ENCODE measurements at places on chromosomes 1 and 21. TPM values are rescaled to one million over a fixed set of nuclear protein-coding genes. Genes with fewer than 3 reads are reported as not detected.
A peak's percentile ranks its signal among the peaks of the same experiment; 100 is the strongest.

GRCh38 chr1:77797991-77798390, 18.5 kb downstream of the MIGA1 start:
- DNase-seq = no peak

Gene INAVA
- 83.2 TPM for total RNA-seq

Gene C1orf185
- total RNA-seq = not detected

DNA sequence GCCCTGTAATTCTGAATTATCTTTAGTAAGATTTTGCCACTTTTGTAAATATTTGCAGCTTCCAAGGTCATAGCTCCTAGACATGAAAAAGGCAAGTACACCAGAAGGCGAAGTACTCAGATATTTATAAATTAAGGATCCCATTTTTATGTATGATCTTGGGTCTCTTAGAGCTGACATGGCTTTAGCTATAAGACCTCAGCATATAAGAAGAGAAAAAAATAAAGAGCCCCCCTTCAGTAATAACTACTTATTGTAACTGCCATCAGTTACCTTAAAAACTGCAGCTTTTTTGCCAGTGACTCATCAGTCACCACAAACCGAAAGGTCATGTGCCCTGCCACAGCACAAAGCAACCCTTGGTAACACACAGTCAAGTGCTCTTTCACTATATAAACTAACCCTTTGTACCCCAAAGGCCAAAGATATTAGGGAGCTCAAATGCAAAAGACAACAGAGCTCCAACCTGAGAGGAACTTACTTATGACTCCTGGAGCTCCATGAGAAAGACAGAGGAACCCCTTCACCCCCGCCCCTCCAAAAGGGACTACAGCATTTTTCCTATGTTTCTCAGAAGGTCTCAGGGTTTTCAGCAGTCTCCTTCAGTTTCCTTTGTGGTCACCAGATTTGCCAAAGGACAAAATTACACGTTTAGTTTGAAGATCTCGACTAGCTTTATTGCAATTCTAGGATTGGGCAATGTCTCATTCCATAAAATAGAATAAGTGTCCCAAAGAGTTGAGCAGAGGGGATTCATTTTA, 219.8 kb upstream of the DUSP10 start:
- DNase-seq = no peak

Gene VCAM1
- total RNA-seq = 19.1 TPM

- DNase-seq = no peak
Observed at GRCh38 chr1:203612932-203613682, 13.5 kb upstream of the ATP2B4 start.

GRCh38 chr1:98704971-98705370, 43.5 kb downstream of the SNX7 start:
- no peak for DNase-seq

Gene AKR7A3
- 1.8 TPM for total RNA-seq

- no peak for DNase-seq
Observed at GRCh38 chr1:112983537-112984131, 27.6 kb upstream of the SLC16A1 start.

GRCh38 chr1:78667939-78668338, 18.3 kb downstream of the IFI44 start:
- DNase-seq = no peak

Gene NBPF4
- 0.34 TPM for total RNA-seq

Gene OVAAL
- total RNA-seq = not detected

DNA sequence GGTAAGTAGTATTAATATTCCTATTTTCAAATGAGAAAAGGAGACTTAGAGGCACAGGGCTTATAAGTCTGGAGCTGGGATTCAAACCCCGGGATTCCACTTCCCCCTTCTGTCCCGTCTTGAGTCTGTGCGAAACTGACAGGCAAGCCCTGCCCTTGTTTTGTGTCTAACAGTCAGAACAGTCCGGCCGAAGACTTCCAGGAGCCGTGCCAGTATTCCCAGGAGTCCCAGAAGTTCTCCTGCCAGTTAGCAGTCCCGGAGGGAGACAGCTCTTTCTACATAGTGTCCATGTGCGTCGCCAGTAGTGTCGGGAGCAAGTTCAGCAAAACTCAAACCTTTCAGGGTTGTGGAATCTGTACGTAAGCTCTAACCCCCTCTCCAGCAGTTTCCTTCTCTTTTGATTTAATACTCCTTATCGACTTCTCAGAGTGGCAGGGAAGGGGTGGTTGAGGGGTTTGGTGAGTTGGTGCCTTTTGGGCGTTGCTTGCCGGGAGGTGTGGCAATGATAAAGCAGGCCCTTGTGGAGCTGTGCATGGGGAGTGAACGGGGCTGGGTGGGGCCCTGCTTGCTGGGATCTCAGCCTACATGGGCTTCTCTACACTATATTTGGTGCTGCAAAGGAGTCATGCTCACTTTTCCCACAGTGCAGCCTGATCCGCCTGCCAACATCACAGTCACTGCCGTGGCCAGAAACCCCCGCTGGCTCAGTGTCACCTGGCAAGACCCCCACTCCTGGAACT, 29.4 kb downstream of the IL6R start:
- peak; percentile 77 for DNase-seq

Gene CHRNB2
- total RNA-seq = 0.36 TPM

Gene KRTAP21-2
- total RNA-seq = not detected

Gene ANGPTL7
- total RNA-seq = 1.4 TPM

DNA sequence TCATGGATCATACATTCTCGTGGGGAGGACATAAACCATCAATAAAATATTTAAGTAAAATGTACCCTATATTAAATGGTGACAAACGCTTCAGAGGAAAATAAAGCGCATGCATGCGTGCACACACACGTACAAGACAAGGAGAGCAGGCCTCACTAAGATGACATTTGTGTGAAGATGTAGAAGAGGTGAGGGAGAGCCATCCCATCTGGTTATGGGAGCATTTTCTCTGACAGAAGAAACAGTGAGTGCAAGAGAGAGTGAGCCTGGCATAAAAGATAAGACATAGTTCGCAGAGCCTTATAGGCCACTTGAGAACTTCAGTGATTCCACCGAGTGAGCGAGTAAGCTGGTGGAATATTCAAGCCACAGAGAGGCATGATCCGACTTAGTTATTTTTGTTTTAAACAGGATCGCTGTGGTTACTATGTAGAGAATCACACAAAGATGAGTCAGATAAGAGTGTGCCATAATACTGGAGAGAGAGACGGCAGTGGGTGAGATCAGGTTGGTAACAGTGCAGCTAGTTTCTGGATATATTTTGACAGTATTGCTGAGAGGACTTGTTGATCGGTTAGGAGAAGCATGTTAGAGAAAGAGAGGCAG, 624.2 kb downstream of the PLPP3 start:
- DNase-seq = no peak

DNA sequence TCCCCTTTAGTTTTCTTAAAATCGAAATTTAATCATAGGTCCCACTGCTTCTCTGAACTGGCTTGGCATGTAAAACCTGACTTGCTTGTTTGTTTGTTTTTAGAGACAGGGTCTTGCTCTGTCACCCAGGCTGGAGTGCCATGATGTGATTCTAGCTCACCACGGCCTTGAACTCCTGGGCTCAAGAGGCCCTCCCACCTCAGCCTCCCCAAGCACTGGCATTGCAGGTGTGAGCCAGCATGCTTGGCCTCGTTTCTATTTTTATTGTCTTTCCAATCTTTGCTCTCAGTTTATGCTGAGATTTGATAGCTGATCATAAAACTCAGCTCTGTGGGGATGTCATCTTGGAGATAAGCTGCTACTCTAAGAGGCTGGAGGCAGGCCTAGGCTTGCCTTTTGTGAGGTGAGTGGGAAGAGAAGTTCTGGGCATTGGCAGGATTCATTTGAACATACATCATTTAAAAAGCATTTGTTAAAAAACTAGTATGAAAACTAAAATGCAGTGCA, 51.5 kb upstream of the GCLM start:
- peak; percentile 48 for DNase-seq

- no peak for DNase-seq
Observed at GRCh38 chr1:189021577-189021976, 1456.1 kb downstream of the BRINP3 start.

Gene LCK
- 3.8 TPM for total RNA-seq

- no peak for DNase-seq
Observed at GRCh38 chr1:51189421-51190073, 46.5 kb upstream of the RNF11 start.

GRCh38 chr1:83834621-83835264, 164.2 kb downstream of the TTLL7 start:
- no peak for DNase-seq

DNA sequence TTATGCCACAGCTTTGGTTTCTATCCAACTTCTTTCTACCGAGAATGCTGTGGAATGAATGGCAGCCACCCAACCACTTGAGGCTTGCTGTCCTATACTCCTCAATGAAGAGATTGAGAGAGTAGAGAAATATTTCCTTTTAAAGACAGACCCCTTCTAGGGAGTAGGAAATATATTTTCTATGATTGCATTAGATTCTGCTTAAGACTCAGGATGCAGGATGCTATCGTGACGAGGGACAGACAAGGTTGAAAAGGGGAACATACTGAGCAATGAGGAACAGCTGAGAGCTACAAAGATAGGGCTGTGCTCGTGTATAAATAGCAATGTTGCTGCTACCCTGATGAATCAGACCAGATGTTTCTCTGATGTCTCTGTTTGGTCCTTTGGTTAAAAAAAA, 7.1 kb upstream of the RASAL2 start:
- no peak for DNase-seq

- no peak for DNase-seq
Observed at GRCh38 chr1:8167936-8168335, 141.8 kb upstream of the ERRFI1 start.

Gene SH3BGR
- 11.8 TPM for total RNA-seq

Gene TSPEAR
- 0.10 TPM for total RNA-seq

DNA sequence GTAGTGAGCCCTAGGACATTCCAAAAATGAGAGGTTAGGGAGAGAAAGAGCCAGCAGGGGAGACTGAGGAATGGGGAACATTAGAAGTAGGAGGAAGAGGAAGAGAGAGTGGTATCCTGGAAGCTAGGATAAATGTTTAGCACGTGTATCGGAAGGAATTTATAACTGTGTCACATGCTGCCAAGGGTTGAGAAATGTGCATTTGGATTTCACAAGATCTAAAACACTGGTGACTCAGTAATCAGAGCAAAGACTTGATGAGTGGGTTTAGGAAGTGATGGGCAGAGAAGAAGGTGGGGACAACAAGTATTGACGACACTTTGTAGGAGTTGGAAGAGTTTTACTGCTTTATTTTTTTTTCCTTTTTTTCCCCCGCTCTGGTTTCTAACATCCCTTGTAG, 193.9 kb downstream of the FMN2 start:
- no peak for DNase-seq

DNA sequence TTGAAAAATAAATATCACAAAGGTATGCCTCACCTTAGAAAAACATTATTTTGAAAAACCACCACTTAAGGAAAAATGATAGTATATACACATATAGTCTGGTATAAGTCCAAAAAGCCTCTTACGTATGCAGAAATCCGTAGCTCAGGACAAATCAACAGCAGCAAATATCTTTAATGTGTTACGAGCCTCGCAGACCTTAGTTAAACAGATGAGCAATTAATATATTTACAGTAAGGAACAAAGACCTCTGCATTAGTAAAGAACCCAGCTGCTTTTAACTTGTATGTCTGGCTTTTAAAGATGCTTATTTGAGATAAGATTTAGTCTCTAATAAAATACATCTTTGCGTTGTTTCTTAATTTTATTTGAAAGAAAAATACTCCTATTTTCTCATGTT, 79.9 kb upstream of the CHRM3 start:
- DNase-seq = no peak

DNA sequence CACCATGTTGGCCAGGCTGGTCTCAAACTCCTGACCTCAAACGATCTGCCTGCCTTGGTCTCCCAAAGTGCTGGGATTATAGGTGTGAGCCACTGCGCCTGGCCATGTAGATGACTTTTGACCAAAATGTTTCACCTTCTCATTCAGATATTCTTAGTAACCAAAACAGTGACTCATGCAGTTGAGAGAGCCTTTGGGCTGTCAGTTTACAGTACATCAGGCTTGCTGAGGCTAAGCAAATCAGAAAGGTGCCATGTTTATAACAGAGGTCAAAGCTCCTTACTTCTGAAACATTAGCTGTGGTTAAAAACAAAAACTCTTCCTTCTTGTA, 21.0 kb downstream of the CNIH4 start:
- DNase-seq = no peak

GRCh38 chr1:167210966-167211674, 9.6 kb upstream of the POU2F1 start:
- no peak for DNase-seq

DNA sequence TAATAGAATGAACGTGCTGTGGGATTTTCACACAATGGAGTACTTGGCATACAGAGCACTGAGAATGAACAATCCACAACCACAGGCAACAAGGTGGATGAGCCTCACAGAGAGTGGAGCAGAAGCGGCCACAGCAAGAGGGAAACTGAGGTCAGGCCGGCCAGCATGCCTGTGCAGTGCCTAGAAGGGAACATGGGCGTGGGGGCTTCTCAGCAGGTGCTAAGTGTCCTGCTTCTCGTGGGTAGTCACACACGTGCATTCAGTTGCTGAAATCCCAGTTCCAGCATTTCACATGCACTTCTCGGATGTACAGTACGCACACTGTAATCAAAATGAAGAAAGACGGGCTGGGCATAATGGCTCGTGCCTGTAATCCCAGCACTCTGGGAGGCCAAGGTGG, 33.1 kb downstream of the WDR4 start:
- DNase-seq = no peak

DNA sequence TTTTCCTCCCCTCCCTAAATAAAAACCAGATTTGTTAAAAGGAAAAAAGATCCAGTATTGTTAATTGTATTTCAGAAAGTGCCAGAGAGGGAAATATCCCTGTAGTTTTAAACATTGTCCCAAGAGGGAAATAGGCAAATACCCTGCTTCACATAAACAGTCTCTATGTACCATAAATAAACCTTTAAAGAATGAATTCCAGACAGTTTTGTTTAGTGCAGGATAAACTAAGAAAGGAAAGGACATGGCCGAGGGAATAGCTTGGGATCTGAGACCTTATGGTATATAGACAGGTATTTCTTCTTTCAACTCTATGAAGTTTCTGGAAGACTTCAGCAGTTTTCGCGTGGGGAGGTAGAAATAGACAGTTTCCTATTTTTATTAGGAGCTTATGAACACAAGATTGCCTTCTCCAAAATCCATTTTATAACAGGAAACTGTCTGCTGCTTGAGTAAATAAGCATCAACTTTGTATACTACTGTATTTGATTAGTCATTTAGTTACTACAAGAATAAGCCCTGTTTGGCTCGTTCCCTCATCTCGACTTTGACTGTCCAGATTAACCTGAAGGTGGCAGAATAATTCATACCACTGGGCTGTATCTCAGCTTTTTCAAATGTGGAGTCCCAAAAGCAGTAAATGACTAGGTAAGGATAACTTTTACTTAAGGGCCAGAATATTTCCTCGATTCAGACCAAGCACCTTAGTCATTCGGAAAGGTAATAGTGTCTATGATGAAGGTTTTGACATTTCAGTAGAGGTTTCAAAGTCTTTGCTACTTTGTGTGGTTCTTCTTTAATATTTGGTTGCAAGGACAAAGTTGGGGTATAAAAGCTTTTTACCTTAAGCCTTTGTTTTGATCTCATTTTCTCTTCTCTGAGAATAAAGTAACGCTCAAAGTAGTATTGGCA, 177.5 kb downstream of the VPS13D start:
- peak; percentile 48 for DNase-seq

Gene RO60
- total RNA-seq = 62.4 TPM

Gene MMEL1
- 18.1 TPM for total RNA-seq

- no peak for DNase-seq
Observed at GRCh38 chr1:3831689-3832088, 25.3 kb downstream of the CEP104 start.

- DNase-seq = no peak
Observed at GRCh38 chr1:199549421-199549820, 478.1 kb upstream of the NR5A2 start.

GRCh38 chr1:62746086-62746808, 37.7 kb upstream of the ATG4C start:
- no peak for DNase-seq

- no peak for DNase-seq
Observed at GRCh38 chr21:45465611-45466329, 60.8 kb downstream of the COL18A1 start.
